ENCODE measurements at places on chromosomes 11 and 22. TPM values are rescaled to one million over a fixed set of nuclear protein-coding genes. Genes with fewer than 3 reads are reported as not detected.

GRCh38 chr11:129787532-129788155, 28.0 kb upstream of the TMEM45B start:
- DNase-seq, result no peak

DNA sequence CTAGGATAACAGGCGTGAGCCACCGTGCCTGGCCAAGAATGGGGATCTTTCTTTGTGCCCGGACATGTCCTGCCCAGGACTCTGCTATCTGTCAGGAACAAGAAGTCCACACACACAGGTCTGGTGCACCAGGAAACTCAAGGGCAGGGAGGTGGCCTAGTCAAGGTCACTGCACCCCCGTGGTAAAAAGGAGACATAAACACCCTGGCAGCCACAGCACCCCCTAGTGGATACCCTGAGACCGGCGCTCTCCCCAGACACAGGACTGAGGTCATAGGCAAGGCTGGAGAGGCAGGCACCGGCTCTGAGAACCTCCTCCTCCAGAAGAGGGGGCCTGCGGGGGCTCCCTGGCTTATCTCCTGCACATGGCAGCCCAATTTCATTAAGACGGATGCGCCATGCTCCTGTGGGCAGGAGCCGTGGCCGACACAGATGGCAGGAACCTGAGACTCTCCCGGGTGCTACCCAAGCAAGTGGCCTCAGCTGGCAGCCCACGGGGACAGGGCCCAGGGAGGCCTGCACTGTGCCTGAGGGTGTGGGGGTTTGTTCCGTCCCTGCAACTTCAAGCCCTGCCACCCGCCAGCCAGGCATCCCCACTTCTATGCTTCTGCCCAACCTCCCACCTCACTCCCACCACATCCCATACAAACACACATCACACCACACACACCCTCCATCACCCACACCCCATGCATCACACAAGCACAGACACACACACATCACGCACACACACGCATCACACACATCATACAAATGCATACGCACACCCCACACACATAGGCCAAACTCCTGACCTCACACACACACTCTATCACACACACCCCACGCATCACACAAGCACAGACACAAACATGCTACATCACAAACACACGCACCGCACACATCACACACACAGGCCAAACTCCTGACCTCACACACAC, 19.6 kb downstream of the MACROD1 start:
- peak; percentile 51 for DNase-seq

GRCh38 chr22:35521358-35522224, 19.0 kb upstream of the RASD2 start:
- DNase-seq, result no peak

DNA sequence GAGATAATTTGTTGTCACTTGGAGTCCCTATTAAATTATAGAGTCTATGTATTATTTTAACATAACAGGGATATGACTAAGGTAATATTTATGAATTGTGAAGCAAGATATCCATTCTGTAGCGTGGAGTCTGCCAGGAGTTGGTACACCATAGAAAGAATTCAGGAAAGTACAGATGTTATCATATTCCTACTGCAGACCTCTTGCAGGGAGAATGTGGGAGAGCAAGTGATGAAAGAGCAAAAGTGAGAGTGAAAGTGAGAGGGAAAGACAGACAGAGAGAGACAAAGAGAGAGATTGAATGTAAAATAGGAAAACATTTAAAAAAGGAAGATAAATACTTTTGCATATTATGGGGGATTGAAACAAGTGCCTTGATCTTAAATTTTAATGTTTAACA, 468.8 kb downstream of the CNTN5 start:
- DNase-seq, result no peak

- peak; percentile 13 for DNase-seq
Measured at GRCh38 chr11:76512851-76513653, 68.2 kb downstream of the EMSY start.

DNA sequence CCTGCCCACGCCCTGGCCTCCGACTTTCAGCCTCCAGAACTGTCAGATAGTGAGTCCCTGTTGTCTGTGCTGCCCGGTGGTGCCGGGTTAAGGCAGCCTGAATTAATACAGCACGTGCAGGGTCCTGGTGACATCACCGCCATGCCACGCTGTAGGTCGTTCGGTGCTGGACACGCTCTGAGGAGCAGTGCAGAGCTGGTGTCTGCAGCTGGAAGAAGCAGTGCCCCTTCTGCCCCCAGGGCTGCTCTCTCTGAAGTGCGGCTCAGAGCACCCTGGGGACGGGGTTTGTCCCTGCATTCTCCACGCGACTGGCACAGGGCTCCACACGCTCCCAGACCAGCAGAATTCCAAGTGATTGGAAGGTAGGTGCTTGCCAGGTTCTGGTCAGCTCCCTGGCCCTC, 831.5 kb downstream of the TBC1D22A start:
- DNase-seq, result no peak

DNA sequence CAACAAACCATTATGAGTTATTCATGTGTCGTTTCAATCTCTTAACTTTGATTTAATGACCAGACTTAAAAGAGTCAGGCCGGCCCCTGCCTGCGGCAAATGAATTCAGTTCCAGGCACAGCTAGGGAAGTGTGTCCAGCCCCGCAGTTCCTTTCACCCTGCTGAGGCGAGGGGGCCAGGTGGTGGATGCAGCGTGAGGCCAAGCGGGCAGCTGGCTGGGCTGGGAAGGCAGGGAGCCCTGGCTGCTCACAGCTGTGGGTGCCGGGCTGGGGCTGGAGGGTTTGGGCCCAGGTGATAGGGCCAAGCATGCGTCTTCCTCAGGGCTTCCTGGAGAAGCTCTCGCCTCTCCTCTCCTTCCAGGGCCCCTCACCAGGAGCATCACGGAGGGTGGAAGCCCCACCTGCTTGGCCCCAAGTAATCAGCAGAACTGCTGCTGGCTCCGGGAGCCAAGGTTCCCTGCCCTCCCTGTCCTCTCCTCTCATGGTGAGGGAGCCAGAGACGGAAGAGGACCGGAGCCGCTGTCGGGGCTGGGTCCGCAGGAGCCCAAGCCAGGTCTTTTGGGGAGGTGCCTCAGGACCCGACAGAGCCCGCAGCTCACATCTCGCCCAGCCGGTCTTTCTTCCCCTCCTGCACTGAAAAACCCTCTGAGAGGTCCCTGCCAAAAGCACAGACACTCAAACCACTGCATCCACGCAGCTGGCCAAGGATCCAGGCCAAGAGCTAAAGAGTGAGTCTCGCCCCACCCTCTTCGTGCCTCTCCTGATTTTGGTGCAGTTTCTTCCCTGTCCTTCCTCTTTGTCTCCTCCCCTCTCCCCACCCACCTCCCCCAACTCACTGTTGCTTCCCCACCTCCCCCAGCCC, 97.0 kb downstream of the ST3GAL4 start:
- DNase-seq, result no peak

DNA sequence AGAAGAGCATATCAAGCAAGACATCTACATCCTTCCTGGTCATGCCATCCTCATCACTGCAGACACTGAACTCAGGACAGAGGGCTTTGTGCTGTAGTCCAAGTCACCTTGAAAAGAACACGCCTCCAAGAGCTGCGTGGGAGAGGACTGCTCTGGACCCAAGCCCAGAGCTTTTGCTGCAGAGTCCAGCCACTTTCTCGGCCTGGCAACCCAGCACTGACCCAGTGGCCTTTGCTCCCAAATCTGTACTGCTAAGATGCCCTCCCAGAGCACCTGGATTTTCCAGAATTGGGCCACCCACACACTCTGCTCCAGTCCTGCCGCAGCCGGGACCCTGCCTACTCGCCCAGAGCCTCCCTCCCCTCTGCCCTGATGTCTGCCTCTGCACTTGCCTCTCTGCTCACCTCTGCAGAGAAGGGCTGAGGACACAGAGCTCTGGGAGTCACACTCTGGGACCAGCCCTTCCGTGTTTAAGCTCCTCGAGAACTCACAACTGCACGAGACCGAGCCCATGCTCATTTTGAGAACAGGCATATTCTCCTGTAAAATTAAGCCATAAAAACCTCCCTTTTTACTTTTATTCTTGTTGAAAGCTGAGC, 83.8 kb upstream of the CSNK2A3 start:
- DNase-seq, result no peak

DNA sequence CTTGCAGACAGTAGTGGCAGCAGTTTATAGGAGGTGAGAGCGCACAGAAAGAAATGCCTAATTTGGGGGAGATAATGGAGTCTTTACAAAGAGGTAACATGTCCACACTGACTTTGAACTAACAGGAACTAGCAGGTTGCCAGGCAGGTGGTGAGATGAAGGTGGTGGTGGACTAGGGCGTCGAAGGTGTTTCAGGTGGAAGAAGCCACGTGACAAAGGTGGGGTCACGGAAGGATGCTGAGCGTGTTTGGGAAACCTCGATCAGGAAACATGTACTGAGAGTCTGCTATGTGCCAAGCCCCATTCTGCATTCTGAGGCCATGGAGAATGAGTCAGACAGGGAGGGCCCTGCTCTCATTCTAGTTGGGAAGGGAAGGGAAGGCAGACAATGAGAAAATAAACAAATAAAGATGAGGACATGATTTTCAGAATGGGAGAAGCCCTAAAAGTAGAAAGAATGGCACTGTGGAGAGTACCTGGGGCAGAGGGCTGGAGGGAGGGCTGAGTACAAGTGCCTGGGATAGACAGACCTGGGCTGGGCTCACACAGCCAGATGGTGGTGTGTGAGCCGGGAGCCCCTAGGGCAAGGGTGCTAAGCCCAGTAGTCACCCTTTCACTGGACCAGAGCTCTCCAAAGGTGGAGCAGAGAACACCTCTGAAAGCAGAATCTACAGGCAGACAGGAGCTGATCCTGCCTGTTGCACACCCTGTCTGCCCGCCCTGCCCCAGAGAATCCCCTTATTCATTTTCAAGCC, 16.2 kb upstream of the NNMT start:
- peak; percentile 54 for DNase-seq

DNA sequence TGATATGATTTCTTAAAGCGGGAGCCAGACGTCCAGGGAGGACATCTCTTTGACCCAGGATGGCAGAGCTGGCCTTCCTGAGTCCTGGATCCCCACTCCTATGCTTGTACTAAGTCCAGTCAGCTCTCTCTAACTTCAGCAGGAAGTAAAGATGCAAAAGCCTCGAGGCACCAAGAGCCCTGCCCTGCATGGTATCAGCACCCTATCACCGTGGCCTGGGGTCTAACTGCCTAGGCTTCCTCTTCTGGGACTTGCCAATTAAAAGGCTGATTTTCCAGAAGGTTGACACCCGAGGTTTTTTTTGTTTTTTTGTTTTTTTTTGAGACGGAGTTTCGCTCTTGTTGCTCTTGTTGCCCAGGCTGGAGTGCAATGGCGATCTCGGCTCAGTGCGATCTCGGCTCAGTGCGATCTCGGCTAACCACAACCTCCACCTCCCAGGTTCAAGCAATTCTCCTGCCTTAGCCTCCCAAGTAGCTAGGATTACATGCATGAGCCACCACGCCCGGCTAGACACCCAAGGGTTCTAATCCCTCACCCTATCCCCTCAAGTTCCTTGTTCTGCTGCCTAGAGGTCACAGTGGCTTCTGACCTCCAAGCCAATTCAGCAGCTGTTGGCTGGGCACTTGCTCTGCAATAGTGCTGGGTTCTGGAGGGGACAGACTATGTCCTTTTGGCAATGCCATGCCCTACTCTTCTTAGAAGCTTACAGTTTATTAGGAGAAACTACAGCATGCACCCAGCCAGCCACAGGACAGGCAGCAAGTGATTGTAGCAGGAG, 50.6 kb upstream of the FTH1 start:
- no peak for DNase-seq

- DNase-seq, result no peak
Measured at GRCh38 chr11:63563201-63564055, at the start of gene PLAAT2. TSS of gene PLAAT2 (minus strand) at chr11:63563379. CDS start at chr11:63563324, 55 bp downstream.

DNA sequence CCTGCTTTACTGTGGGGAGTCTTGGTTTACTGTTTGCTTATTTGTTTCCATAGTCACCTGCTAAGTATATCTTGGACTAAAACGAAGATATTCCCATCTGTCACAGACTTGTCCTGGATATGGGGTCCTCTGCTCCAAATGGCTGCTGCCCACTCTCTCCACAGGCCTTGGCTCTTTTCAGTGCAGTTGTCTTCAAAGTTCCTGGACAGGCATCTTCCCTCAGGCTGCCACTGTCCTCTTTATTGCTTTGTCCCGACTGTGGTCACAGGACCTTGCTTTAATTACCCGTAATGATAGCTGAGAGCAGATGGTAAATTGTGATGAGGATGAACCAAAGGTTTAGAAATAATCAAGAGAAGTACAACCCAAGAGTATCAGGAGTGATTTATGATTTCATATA, 713.9 kb upstream of the CCDC179 start:
- no peak for DNase-seq

DNA sequence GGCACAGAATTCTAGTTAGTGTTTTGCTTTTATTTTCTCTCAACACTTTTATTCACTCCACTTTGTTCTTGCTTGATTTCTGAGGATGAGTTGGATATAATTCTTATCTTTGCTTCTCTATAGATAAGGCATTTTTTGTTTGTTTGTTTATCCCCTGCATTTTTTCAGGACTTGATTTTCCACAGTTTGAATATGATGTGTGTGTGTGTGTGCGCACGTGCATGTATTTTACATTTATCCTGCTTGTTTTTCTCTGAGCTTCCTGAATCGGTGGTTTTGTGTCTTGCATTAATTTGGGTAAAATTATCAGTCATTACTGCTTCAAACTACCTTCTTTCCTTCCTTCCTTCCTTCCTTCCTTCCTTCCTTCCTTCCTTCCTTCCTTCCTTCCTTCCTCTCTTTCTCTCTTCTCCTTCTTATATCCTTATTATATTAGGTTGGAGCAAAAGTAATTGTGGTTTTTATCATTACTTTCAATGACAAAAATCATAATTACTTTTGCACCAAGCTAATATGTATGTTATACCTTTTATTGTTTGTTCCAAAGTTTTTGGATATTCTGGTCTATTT, 679.9 kb upstream of the RAG2 start:
- no peak for DNase-seq

DNA sequence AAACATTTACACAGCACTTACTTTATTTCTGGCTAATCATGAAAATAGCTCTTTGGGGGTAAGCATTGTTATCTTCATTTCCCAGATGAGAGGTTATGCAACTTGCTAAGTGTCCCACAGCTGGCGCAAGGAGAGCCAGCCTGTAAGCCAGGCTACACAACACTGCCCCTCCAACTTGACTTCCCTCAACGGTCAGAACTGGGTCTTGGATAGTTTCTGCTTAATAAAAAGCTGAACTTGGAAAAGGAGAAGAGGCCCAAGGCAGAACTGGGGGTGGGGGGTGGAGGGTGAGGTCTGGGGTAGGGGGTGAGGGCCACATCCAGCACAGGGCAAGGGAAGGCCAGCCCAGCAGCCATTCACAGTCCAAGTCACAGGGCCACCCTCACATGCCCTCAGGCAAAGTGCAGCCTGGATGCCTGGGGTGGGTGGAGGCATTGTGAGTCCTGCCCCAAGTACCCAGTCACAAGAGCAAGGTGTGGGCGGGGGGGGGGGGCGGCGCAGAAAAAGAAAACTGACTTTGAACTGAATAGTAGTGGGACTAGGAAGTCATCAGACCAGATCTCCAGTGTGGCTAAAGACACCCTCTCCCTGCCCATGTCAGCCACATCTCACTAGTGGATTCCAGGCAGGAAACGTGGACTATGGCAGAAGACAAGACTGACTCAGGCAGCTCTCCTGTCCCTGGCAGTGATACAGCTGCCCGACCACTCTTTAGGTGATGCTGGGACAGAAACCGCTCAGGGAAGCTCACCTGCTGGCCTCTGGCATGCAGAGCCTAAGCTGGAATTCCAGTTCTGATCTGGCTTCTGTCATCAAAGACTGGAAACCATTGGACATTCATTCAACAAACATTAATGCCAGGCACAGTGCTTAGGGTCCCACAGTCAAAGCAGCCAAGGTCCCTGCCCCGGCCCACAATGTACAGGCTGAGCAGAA, 52.4 kb downstream of the PACSIN2 start:
- DNase-seq, result peak; percentile 39

SYT12 gene
- total RNA-seq, result 1.1 TPM

C11orf86 gene
- total RNA-seq, result not detected

CLDN5 gene
- total RNA-seq, result not detected

SCN3B gene
- 0.34 TPM for total RNA-seq

CD6 gene
- total RNA-seq, result 0.06 TPM

CEND1 gene
- 1.2 TPM for total RNA-seq

KCNQ1OT1 gene
- 0.77 TPM for total RNA-seq

MYOD1 gene
- total RNA-seq, result not detected
